ENCODE measurements at places on chromosomes 16 and 17. TPM values are rescaled to one million over a fixed set of nuclear protein-coding genes. Genes with fewer than 3 reads are reported as not detected.

KRT20 gene
- total RNA-seq = not detected

DNA sequence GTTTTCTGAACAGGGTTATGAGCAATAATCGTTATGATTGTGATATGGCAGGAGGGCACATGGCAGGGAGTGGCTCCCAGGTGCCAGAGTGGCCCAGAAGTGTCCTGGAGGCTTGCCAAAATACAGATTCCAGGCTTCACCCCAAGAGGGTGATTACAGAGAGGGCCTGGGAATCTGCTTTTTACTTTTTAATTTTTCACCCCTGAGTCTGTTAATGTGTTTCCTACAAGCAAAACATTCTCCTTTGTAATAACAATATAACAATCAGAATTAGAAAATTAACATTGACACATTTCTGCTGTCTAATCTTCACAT is 212.4 kb downstream of the SNX29 start:
- no peaks in the 10 kb centered on the region for H3K36me3 ChIP-seq
- H3K27ac ChIP-seq = no peak overlapping the region
- DNase-seq = no peak
- H3K4me1 ChIP-seq = peaks cover 13% of the 10 kb centered on the region
- H3K27me3 ChIP-seq = no peaks in the 10 kb centered on the region
- no peak overlapping the region for H3K4me3 ChIP-seq

- H3K27me3 ChIP-seq = no peaks in the 10 kb centered on the region
- H3K4me1 ChIP-seq = peaks cover 6% of the 10 kb centered on the region
- H3K27ac ChIP-seq = no peak overlapping the region
- DNase-seq = no peak
- no peak overlapping the region for H3K4me3 ChIP-seq
These were observed 640.4 kb downstream of the CDH11 start for GRCh38 chr16:64481497-64481896.

DNA sequence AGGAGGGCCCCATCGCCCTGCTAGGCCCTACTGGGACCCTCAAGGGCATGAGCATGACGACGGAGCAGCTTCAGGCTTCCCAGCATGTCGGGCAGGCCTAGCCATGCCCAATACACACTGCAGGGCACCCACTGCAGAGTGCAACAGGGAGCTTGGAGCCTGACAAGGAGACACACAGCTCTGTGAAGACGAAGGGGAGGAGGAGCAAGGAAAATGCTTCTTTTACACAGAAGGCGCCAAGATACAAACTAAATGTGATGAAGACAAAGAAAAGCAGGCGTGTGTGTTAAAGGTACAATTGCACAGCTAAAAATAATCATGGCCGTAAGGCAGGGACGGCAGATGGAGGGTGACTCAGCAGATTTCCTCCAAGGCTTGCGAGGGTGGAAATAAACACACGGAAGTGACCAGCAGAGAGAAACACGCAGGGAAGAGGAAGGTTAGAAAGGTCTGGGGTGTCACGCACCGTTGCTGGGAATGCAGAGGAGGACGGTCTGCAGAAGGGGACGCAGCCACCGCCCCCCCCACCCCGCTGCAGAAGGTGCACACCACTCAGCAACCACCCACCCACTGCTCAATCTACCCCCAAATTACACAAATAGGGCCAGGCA is 108.5 kb downstream of the ZNF778 start:
- peak overlapping the region; percentile 65 for H3K4me3 ChIP-seq
- H3K27me3 ChIP-seq = no peaks in the 10 kb centered on the region
- DNase-seq = peak; percentile 68
- H3K36me3 ChIP-seq = peaks cover 36% of the 10 kb centered on the region
- peak overlapping the region; percentile 68 for H3K27ac ChIP-seq
- H3K4me1 ChIP-seq = peaks cover 57% of the 10 kb centered on the region

DNA sequence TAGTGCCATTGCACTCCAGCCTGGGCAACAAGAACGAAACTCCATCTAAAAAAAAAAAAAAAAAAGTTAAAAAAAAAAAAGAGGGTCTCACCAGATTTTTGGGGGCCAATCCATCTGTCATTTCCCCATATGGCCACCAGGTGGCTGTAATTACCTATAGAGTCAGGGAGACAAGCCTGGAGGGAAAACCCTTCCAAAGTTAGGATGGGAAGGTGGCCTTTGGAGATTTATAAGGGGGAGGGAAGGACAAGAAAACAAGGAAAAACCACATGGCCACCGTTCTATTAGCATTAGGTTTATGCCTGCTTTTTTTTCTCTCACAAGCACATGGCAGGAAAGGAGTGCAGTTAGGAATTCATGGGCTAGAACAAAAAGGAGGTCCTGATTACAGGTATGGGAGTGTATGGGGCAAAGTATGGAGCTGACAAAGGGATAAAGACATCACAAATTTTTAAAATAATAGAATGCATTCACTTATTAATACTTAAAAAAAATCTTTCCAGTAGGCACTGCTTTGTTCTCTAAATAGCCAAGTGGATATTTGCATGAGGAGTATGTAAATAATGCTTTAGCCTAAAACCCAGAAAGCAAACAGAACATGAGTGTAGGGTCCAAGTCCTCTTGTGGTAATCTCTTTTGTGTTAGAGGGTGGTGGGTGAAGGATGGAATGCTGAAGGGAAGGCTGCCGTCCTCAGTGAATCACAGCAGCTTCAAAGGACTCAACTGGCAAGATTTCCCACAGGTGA is 5.1 kb downstream of the CYB5D1 start:
- H3K4me3 ChIP-seq = no peak overlapping the region
- H3K36me3 ChIP-seq = peaks cover 27% of the 10 kb centered on the region
- H3K27me3 ChIP-seq = no peaks in the 10 kb centered on the region
- no peak overlapping the region for H3K27ac ChIP-seq
- H3K4me1 ChIP-seq = peaks cover 11% of the 10 kb centered on the region
- DNase-seq = peak; percentile 62

SLFN11 gene
- total RNA-seq = not detected

DNA sequence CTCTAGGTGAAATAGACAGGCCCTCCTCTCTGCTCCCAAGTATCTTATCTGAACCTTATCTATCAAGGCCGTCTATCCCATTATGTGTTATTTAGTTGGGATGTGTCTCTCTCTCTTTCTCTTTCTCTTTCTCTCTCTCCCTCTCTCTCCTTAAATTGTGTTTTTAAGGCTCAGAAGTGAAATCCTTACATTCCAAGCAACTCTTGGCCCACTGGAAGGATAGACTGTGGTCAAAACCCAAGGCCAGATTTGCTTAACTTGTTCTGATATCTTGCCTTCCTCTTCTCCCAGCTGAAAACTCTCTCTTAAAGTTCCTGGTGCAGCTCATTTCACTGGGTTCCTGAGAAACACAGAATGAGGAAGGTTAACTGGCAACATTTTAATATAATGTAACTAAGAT is 14.7 kb downstream of the CDRT4 start:
- H3K36me3 ChIP-seq = no peaks in the 10 kb centered on the region
- H3K4me3 ChIP-seq = no peak overlapping the region
- H3K4me1 ChIP-seq = no peaks in the 10 kb centered on the region

TBKBP1 gene
- total RNA-seq = 0.40 TPM

- no peak overlapping the region for H3K4me3 ChIP-seq
- DNase-seq = peak; percentile 97
- no peaks in the 10 kb centered on the region for H3K27me3 ChIP-seq
- H3K36me3 ChIP-seq = no peaks in the 10 kb centered on the region
- peak overlapping the region; percentile 35 for H3K27ac ChIP-seq
These were observed 209.3 kb downstream of the FTO start for GRCh38 chr16:53913099-53913870.

DNA sequence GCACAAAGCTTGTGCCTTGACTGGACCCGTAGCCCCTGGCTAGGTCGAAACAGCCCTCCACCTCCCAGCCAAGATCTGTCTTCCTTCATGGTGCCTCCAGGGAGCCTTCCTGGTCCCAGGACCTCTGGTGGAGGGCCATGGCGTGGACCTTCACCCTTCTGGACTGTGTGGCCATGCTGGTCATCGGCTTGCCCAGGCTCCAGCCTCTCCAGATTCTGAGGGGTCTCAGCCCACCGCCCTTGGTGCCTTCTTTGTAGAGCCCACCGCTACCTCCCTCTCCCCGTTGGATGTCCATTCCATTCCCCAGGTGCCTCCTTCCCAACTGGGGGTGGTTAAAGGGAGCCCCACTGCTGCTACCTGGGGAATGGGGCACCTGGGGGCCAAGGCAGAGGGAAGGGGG is 3.5 kb downstream of the CTRL start:
- H3K4me3 ChIP-seq = no peak overlapping the region
- H3K27me3 ChIP-seq = no peaks in the 10 kb centered on the region
- no peaks in the 10 kb centered on the region for H3K4me1 ChIP-seq
- DNase-seq = no peak
- H3K27ac ChIP-seq = no peak overlapping the region
- peaks cover 22% of the 10 kb centered on the region for H3K36me3 ChIP-seq

DNA sequence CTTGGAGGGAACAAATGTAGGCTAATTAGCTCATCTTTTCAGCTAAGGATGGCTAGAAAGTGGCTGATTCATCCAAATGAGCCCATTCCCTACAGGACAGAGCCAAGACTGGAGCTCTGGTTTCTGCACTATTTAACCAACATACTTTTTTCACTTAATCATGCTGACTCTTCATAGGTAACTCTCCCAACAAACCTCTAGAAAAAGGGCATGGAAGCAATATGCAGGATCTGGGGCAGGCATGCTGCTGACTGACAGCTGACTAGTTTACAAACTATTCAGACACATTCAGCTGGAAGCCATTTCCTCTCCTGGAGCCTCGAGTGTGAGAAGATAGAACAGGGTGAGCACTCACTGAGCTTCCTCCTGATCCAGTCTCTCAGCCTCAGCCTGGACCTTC is 6.2 kb downstream of the BECN1 start:
- peaks cover 7% of the 10 kb centered on the region for H3K4me1 ChIP-seq
- H3K4me3 ChIP-seq = no peak overlapping the region
- no peak for DNase-seq
- H3K27ac ChIP-seq = no peak overlapping the region
- no peaks in the 10 kb centered on the region for H3K27me3 ChIP-seq
